ENCODE measurements at places on chromosomes 4 and X.

- no peak for DNase-seq
Observed at GRCh38 chr4:178894126-178894525, 1451.9 kb upstream of the AGA start.

GRCh38 chr4:86151196-86151595 is 208.7 kb downstream of the MAPK10 start:
- no peak for DNase-seq

DNA sequence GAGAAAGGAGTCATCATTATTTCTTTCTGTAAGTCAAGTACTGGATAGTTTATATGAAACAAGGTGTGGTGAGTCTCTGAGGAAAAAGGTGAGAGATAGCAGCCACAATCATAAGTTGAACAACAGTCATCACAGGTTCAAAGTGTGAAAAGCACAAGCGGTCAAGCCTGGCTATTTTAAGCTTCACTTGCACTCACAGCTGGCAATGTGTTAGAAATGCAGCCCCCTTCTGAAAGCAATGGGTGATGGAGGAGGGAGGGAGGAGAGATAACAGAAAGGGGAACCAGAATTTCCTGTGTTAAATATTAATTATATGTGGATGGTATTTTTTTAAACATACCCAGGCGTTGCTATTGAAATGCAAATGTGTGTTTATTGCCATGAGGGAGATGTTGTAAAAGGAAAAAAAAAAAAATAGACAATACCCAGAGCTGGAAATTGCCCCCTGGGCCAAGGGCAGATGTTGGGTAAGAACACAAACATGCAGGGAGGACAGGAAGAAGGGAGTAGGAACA is 26.9 kb upstream of the BMP3 start:
- no peak for DNase-seq

- no peak for DNase-seq
Observed at GRCh38 chr4:140735317-140735716, 20.9 kb downstream of the TBC1D9 start.
